ENCODE measurements at places on chromosomes 2 and 18.

DNA sequence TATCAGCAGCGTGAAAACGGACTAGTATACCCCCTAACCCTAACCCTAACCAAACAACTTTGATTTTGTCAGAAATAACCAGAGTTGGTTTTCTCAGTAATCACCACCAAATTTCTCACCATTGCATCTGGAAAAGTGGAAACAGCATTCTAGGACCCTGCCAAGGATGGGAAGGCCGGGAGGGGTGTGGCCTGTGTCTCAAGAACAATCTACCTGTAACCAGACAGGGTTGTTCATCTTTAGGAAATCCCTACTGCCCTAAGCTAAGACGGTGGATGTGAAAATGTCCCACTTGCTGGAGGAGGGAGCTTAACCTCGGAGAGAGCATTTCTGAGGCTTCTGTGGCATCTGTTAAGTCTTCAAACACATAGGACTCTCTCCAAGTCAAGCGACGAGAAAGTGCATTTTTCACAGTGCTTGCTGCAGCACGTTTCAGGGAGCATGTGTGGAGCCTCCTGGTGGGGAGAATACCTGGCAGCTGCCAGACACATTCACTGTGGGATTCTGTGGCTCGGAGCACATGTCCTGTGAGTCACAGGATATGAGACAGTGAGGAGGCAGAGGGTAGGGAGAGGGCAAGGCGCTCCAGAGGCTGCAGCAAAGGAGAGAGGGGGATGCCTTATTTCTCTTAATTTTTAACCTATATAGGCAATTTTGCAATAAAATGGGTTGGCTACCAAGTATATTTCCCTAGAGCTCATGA is 207.5 kb downstream of the SPP2 start:
- DNase-seq = no peak

GRCh38 chr2:238900511-238900910 is 52.6 kb downstream of the TWIST2 start:
- DNase-seq = no peak

DNA sequence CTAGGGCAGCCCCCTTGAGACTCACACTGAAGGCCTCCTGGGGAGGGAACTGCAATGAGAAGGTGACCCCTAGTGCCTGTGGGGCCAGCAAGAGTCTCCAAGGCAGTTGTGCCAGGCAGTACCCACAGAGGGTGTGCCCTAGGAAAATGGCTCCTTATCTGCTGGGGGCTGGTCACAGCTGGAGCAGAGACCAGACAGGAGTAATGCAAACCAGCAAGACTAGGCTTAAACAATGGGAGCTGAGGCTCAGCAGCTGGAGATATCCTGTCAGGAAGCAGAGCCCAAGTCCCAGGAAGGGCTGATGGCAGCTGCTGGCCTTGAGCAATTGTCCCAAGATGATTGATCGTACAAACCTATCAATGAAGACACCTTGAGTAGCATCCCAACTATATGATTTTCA is 26.8 kb upstream of the E2F6 start:
- DNase-seq = no peak

DNA sequence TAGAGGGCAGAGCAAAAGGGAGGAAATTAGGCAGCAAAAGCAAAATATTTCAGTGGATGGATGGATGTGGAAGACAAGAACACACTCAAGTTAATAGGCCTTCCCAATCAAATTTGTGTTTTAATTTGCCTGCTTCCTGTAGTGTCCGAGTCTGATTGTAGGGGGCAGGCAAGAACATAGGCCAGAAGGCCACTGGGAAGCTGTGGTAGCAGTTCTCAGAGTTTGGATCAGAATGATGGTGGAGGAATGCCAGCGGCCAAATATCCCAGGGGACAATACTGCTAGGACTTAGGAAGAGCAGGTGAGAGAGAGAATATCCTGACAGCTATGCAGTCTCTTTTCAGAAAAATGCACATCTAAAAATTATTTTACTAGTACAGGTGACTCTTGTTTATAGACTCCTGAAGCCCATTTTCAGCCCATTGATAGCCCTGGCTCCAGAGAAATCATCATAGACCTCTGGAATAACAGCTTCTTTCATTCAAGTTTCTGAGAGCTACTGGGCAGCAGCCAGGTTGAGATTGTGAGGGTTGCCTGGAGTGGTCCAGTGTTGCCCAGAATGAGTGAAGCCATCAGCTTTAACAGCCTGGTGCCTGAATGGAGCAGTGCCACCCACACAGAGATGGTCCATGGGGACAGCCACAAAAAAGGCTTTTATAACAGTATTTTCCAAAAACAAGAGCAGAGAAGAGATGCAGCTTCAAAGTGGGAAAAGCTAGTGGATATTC is 19.1 kb upstream of the SERPINE2 start:
- DNase-seq = no peak

DNA sequence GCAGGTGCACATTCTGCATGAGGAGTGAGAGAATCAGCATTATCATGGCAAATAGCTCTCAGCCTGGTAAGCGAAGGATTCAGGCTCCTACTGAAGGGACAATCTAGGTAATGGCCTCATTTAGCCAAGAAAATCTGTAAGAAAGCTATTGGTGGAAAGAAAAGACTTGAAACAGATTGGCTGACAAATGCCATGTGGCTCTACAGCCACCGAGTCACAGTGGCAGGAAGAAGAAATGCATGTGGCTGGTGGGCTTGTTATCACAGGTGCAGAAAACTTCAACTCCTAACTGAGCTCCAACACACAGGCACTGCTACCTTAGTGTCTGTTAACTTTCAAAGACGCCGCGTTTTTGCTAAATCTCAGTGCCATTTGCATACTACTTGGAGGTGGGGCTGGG is 60.6 kb upstream of the REV1 start:
- DNase-seq = no peak

- DNase-seq = no peak
These were observed 97.5 kb downstream of the ATP9B start for GRCh38 chr18:79166702-79167101.

GRCh38 chr2:19320813-19321212 is 37.6 kb downstream of the OSR1 start:
- no peak for DNase-seq

- DNase-seq = no peak
These were observed 907 bp downstream of the FHL2 start for GRCh38 chr2:105397953-105398335.

- DNase-seq = no peak
These were observed 281.1 kb upstream of the POU3F3 start for GRCh38 chr2:104572834-104573233.

DNA sequence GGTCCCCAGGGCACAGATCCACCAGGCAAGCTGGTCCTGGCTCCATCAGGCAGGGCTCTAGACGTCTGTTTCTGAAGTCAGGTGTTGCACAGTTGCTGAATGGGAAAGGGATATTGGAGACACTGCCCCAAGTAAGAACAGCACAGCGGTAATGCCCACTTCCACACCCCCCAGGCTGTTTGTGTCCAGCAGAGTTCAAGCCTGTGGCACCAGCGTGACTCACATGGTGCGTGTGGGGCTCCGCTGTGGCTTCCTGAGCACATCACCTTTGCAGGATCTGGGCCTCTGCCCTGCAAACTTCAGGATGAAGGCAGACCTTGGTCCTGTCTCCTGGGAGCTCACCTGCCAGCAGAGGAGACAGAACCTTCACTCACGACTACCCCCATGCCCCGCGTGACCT is 203.3 kb downstream of the TFCP2L1 start:
- DNase-seq = no peak

GRCh38 chr18:50374220-50374752 is 560 bp upstream of the SKA1 start:
- no peak for DNase-seq

GRCh38 chr2:219476652-219477151 is 22.0 kb upstream of the GMPPA start:
- DNase-seq = no peak

GRCh38 chr2:54523324-54523959 is 67.3 kb downstream of the SPTBN1 start:
- DNase-seq = no peak

DNA sequence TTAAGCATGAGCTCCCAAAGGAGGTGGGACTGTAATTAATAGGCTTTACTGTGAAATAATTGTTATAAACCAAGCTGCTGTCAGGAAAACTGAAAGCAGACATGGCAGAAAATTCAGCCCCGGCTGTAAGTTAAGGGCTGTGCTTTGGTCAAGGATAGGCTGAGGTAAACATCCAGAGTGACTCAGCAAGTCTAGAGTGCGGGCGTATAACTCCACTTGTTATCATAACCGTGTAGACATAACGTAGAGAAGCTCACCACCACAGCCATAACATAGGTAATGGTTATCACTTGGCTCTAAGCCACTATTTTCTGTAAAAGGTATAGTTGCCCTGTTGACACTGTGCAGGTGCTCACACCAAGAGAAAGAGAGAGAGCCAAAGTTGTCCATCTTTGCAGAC is 316.8 kb downstream of the DCDC2C start:
- DNase-seq = no peak

- DNase-seq = no peak
These were observed 50.6 kb downstream of the PARD6G start for GRCh38 chr18:80196528-80197320.

DNA sequence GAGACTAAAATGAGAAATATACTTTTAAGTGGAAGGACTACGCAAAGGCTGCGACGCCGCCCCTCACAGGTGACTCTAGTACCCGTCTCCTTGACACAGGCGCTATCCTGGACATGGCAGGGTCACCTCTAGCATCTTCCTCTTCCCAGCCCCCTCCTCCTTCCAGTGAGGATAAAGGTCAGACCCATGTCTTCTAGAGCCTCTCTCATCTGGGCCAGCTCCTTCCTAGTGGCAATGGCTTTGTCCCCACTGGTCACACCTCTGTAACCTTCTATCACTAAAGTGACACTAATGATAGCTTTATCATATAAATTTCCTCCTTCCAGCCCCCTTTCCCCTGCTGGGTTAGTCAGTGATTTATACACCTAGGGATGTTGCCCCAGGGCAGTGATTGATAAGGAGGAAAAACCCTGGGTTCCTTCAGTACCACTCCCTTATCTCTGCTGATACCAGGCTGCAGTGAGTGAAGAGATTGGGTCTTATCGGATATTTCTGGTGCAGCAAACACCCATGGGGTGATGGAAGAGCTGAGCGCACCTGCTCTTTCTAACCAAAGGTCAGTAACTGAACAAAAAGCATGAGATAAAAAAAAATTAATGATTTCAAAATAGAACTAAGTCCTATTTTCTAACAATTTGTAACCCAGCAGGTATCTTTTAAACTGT is 62.0 kb upstream of the FZD5 start:
- no peak for DNase-seq

DNA sequence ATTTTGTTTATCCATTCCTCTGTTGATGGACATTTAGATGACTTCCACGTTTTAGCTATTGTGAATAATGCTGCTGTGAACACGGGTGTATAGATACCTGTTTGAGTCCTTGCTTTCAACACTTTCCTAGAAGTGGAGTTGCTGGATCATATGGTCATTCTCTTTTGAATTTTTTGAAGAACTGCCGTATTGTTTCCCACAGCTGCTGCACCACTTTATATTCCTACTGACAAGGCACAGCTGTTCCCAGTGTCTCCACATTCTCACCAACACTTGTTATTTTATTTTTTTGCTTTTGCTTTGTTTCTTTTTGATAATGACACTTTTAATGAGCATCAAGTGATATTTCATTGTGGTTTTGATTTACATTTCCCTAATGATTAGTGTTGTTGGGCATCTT is 41.4 kb upstream of the KCNJ13 start:
- DNase-seq = no peak

GRCh38 chr2:88002359-88002707 is 14.0 kb downstream of the RNU2-63P start:
- no peak for DNase-seq

GRCh38 chr18:9726175-9726574 is 18.1 kb downstream of the RAB31 start:
- no peak for DNase-seq

- DNase-seq = no peak
These were observed 33.4 kb upstream of the SERPINB7 start for GRCh38 chr18:63741769-63742168.

DNA sequence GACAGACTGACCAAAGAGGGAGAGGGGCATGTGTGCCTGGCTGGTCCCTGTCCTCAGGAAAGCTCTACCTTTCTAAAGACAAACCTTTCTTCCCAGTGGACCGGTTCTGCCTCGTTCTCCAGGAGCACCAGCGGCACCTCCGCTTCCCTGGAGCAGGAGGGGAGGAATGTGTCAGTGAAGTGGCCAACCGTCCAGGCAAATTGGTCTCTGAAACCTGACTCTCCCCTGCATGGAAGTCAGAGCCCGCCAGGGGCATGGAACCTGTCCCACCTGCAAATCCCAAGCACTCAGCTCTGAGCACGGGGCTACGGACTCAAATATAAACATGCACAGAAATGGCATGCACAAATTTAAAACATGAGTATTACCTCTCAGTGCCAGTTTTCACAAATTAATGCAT is 62.9 kb downstream of the COL6A3 start:
- no peak for DNase-seq

DNA sequence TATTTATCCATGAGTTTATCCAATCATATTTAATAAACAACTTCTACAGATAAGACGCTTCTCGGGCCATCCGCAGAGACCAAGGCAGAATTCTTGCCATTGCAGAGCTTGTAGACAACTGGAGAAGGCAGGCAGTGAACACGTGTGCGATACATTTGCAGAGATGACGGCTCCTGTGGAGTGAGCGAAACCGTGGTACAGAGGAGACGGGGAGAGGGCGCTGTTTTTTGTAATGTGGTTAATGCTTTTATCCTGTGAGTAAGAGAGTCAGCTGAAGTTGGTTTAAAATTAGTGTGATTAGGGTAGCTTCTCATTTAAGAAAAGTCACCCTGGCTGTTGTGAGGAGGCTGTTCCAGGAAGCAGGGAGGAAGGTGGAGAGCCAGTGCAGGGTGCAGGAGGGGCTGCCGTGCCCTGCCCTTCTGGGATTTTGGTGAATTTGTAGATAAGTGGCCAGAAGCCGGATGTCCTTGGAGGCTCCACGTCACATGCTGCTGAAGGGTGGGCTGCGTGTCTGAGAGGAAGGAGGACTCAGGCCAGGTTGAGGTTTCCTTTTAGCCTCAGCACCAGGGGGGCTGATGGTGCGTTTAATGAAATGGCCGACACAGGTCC is 151.4 kb downstream of the SNTG2 start:
- no peak for DNase-seq

DNA sequence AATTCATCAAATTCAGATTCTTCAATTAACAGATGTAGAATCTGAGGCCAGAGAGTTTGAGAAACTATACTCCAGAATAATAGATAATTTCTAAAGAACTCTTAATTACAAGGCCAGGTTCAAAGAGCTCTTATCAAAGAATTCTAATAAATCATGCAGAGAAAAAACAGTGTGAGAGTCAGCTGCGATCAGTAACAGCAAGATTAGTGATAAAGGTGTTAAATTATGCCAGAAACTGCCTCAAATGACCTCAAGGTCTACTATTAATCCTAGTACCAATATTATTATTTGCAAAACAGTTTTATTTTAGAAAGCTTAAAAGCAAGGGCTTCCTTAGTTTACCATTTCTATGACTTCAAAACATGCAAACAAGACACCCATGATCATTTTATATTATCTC is 215.3 kb downstream of the GCA start:
- DNase-seq = no peak
